ENCODE measurements at places on chromosomes 1 and 21.

GRCh38 chr21:38498057-38498833, at the start of gene ERG:
Gene ERG, minus strand, starts transcription at chr21:38498477. Its CDS starts 97 bp downstream, at chr21:38498380.
- peak; percentile 84 for DNase-seq

DNA sequence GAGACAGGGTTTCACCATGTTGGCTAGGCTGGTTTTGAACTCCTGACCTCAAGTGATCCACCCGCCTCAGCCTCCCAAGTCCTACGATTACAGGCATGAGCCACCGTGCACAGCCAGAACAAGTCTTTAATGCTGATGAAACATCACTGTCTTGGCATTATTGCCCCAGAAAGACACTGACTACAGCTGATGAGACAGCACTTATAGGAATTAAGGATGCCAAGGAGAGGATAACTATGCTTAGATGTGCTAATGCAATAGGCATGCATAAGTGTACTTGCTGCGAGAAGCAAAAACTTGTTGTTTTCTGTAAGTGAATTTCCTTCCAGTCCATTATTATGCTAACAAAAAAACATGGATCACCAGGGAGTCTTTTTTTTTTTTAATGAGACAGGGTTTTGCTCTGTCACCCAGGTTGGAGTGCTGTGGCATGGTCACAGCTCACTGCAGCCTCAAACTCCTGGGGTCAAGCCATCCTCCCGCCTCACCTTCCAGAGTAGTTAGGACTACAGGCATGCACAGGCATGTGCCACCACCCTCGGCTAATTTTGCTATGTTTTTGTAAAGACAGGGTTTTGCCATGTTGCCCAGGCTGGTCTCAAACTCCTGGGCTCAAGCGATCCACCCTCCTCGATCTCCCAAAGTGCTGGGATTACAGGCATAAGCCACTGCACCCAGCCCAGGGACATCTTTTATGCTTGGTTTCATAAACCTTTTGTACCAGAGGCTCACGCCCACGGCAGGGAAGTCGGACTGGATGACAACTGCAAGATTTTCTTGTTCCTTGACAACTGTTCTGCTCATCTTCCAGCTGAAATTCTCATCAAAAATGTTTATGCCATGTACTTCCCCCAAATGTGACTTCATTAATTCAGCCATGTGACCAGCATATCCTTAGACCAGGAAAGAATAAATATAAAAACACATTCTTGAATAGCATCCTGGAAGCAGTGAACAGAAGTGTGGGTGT, 23.1 kb downstream of the RHEX start:
- no peak for DNase-seq

- DNase-seq: no peak
Measured at GRCh38 chr1:222124602-222125001, 382.7 kb upstream of the DUSP10 start.

DNA sequence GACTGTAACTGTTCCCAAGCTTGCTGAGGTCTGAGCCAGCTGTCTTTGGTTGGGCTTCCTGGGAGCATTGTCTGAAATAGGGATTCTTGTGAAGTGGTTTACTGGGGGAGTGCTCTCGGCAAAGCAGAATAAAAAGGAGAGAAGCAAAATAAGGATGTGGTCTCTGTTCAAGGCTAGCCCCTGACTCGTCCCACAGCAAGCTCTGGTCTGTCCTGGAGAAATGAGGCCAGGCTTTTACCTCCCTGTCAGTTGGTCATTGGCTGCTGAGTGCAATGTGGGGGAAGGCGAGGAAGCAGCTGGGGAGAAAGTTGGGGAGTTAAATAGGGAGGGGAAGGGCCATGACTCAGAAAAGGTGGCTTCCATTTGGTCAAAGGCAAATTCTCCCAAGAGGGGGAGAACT, 303.9 kb upstream of the DUSP10 start:
- peak; percentile 65 for DNase-seq

GRCh38 chr1:206704226-206704625, 19.5 kb downstream of the MAPKAPK2 start:
- no peak for DNase-seq

DNA sequence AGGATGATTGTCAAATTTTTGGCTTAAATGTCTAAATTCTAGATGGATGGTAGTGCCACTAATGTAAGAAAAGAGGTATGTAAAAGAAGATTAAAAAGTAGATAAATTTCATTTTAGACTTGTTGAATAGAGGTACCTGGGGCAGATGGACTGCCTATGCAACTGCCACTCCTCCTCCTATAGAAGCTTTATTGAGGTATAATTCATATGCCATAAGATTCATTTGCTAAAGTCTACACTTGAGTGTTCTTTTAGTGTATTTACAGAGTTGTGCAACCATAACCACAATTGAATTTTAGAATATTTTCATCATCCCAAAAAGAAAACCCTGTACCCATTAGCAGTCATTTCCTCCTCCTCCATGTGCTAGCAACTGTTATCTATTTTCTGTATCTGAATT, 70.6 kb downstream of the FNBP1L start:
- no peak for DNase-seq

- no peak for DNase-seq
Measured at GRCh38 chr1:234645964-234646363, 36.0 kb upstream of the IRF2BP2 start.

DNA sequence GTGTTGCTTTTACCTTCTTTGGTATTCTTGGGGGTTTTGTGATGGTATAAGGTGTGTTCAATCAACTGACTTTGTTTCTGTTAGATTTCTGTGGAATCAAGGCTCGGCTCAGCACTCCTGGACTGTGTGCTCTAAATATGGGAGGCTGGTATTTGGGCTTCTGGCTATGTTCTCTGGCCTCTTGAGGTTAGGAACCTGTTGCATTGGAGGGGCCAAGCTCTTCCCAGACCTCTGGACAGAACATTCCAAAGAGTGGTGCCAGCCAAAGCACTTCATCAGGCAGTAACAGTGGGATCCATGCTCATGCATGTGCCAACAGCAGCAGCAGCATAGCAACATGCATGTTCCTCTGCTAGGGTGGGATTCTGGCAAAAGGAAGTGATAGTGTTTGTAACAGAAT, 8.3 kb downstream of the KRTAP19-7 start:
- no peak for DNase-seq

GRCh38 chr1:36835017-36835695, 199.2 kb downstream of the GRIK3 start:
- no peak for DNase-seq

GRCh38 chr1:205351984-205352713, 4.6 kb downstream of the KLHDC8A start:
- DNase-seq: no peak

DNA sequence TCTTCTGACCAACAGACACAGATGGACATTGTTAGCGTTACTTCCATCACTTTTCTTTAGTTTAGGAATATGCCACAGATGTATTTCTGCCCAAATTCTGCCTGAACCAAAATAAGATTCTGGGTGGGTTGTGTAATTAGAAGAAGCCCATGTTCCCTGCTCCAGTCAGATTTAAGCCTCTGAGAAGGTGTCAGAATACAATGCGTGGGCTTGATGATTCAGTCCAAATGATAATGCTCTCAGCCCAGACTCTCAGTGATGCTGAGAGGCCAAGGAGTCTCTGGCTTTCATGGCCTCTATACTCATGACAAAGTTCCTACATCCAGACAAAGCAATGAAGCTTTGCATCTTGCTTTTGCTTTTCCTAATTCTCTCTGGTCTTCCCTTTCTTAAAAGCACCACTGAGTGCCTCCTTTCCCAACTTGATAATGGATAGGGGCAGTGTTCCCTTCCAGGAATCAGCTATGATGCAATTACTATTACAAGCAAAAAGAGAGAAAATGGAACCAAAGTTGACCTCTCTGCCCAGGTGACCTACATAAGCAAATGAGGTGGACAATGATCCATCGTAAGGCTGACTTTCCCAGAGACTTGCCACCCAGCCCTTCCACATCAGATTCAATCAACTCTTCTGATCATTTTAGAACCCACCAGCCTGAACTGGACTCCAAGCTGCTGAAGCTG, 8.8 kb downstream of the SEC16B start:
- DNase-seq: no peak

DNA sequence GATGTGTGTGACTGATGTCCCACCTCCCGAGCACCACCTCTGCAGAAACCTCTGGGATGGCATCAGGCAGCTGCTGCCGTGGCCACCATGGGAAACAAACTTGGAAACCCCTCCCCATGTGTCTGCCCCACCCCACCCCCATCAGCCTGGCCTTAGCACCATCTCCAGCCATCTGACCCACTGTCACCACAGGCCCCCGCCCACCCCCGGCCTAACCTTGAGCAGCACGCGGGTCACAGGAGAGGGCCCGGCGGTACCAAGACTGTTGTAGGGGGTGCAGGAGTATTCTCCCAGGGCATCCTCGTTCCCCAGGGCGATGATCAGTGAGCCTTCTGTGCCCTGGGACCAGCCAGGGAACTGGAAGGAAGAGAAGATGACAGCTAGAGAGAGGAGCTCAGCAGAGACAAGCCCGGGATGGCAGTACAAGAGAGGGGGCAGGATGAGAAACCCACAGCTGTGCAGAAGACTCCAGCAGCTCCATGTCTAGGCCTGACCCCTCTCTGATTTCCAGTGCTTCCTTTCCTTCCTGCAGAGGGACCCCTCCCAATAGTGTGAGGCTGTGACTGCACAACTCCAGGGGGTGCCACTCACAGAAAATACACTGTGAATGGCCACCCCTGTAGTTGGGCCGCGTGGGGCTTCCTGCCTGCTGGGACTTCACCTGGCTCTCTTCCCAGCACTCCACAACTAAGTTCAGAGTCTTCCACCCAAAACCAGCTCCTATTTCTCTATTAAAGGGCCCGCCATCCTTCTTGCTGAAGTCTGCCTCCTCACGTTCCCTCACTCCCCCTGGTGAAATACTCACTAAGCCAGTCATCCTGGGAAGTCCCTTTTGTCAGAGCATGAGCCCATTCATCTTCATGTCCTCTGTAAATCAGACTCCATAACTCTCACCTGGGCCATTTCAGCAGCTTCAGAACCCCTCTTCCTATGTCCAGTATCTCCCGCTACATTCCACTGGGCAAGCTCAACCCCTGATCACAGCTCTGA, 7.3 kb upstream of the TAGLN2 start:
- DNase-seq: no peak

DNA sequence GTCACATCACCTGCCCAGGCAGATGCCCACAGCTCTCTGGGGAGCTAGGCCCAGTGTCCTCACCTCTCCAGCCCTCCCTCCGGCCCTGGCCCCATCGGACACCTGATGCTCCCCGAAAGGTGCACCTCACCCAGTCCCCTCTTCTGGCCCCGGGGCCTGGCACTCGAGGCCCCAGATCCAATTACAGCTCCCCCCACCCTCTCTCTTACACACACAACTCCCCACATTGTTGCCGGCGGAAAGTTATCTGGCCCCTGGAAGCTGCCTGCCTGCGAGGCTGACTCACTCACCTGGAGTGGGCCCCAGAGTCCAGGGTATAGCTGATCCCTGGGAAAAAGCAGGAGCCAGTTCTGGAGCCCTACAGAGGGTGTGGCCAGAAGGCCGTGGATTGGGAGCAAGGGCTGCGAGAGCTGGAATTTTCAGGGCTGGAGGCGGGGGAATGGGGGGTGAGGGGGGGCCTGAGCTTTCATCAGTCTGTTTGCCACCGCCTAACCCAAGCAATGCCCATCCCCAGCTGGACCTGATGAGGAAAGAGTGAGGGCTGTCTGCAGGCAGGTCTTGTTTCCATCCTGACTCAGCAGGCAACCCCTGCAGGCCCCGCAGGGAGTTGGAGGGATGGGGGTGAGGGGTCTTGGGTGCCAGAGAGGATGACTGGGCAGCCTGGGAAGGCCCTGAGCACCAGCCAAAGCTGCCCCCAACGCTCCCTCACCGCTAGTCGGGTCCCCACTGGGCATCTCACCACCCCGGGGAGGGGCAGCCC, 948 bp downstream of the FBXO2 start:
- no peak for DNase-seq

DNA sequence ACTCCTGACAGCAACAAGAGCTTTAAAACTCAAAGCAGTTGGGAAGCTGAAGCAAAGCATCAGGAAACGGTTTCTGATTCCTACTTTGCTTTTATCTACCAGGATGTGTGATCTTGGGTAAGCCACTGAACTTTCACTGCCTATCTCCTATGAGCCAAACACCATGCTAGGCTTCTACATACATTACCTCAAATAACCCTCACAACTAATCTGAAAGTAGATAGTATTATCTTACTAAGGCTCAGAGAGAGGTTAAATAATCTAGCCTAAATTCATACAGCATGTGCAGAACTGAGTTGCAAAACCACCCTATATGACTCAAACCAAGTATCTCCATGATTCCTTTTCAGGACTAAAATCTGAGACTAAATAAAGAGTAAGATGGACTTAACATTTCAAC, 83.8 kb downstream of the EVI5 start:
- no peak for DNase-seq

- no peak for DNase-seq
Measured at GRCh38 chr1:156832434-156832833, 15.8 kb upstream of the SH2D2A start.

- DNase-seq: no peak
Measured at GRCh38 chr1:93000751-93001175, 39.5 kb upstream of the DIPK1A start.

GRCh38 chr1:236020359-236021219, 44.3 kb downstream of the NID1 start:
- no peak for DNase-seq

Data from Kasumi-1 (cell line).